RPMI8226 (cell line): ENCODE measurements at places on chromosomes 16 and 17.

DNA sequence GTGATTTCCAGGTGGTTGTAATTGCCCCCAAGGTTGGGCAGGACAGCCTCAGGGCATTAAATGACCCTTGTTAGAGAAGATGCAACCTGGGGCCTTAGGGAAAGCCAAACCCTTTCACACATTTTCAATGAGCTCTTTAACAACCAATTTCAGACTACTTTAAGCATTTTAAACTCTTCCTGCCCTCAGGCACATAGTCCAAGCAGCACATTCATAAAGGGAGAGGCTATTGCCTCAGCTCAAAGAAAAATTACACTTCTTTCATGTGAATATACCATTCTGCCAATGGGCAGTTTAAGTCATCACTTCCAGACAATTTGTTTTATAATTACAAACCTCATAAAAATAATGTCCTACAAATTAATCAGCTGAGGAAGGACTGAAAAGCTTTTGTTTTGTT, 544.5 kb downstream of the NPIPA7 start:
- no peak for DNase-seq

DNA sequence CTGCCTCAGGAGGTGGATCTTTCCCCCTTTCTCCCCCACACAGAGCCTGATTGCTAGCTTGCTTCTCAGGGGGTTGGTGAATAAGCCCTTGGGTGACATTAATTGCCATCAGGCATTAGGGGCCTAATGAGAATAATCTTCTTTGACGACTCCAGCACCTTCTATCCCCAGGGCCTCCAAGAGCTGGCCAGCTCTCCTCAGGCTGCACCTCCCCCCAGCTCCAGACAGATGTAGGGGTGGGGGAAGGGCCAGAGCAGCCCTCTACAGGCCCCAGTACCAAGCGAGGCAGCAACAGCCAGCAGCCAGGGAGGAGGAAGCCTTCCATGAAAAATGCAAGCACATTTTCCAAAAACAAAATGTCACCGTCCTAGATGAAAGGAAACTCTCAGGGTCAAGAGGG, 1.4 kb upstream of the TMEM132E start:
- DNase-seq = no peak

- DNase-seq = no peak
Measured at GRCh38 chr17:32931686-32932085, 3.7 kb downstream of the TMEM98 start.

DNA sequence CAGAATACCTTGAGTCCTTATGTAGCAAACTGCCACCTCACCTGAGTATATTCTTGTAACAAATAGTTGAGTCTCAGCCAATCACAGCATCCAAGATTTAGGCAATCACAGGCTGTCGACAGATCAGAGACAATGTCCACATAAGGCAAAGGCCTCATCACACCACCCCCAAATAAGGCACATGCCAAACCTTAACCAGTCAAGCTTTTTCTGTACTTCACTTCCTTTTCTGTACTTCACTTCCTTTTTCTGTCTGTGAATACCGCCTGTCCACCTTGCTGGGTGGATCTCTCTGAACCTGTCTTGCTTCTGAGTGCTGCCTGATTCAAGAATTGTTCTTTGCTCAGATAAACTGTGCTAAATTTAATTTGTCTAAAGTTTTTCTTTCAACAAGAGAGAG, 210.4 kb upstream of the N4BP1 start:
- no peak for DNase-seq

- no peak for DNase-seq
Measured at GRCh38 chr17:82836823-82837357, 2.9 kb downstream of the ZNF750 start.
